Umbilical cord (tissue), 2 donors: ENCODE measurements at places on chromosomes 3 and 15. TPM values are rescaled to one million over a fixed set of nuclear protein-coding genes. Genes with fewer than 3 reads are reported as not detected.

GRCh38 chr3:11291808-11292207 is 19.6 kb downstream of the ATG7 start:
- no peak for DNase-seq

DNA sequence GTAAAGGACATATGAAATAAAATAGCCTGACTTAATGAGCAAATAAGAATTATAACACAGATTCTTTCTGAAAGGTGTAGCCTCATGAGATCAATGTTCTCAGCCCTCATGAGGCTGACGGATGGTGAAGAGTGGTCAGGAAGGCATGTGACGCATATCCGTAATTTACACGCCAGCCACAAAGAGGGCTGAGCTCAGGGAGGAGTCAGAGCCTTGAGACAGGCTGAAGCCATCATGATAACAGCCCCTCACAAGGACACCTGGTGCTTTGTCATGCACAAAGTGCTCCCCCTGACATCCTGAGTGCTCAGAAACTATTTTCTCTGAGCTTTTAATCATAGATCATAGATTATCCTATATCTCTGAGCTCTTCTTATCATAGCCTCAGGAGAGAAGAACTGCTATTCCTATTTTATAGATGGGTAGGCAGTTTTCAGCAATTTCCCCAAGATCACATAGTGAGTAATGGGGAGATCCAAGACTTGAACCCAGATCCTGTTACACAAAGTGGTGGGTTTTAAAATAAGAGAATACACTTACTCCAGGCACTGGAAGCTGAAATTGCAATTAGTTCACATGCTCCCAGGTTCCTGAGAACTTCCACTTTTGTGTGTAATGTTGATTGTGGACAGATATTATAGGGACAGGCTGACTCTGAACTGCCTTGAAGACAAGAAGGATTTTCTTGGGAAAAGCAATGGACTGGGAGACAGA is 267.1 kb downstream of the RPLP1 start:
- DNase-seq = no peak

DNA sequence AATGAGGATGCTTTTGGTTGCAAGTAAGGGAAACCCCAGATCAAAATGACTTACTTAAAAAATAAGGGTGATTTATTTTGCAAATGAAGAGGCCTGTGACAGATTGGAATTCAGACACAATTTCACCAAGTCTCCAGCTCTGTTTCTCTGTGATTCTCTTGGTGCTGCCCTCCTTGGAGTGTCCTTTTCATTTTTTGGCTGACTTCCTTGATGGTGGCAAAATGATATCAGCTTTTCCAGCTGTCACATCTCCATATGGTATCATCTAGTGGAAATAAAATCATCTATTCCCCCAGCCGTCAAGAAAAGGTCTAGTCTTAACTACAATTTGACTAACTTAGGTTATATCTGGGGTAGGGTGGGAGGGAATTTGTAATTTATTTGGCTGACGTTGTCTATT is 68.5 kb upstream of the SLC25A26 start:
- no peak for DNase-seq

- peak; percentile 64 for DNase-seq
Observed at GRCh38 chr3:169218314-169218983, 445.1 kb downstream of the MECOM start.

GRCh38 chr3:97793420-97794019 is 28.3 kb upstream of the CRYBG3 start:
- DNase-seq = peak; percentile 59

Gene ATP13A5
- 12.0 TPM for total RNA-seq

GRCh38 chr15:52661909-52662308 is 17.3 kb downstream of the ATOSA start:
- no peak for DNase-seq

Gene TMEM45A
- 178 TPM for total RNA-seq

DNA sequence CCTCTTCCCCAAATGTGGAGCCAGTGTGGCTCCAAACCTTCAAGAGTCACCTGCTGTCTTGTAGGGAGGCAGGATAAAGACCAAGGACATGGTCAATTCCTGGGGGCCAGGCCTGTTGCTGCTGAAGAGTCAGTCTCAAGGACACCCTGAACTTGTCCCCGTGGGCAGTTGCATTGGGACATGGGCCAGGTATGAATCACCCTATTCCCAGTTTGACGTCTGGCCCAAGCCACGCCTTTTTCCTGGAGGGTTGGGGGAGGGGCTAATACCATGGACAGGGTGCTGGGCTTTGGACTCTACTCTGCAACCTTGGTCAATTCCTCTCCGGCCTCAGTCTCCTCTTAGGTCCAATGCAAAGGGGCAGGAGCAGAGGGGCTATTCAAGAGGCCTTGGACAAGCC is 10.4 kb downstream of the ATP2B2 start:
- DNase-seq = no peak

Gene TBCCD1
- total RNA-seq = 6.3 TPM

DNA sequence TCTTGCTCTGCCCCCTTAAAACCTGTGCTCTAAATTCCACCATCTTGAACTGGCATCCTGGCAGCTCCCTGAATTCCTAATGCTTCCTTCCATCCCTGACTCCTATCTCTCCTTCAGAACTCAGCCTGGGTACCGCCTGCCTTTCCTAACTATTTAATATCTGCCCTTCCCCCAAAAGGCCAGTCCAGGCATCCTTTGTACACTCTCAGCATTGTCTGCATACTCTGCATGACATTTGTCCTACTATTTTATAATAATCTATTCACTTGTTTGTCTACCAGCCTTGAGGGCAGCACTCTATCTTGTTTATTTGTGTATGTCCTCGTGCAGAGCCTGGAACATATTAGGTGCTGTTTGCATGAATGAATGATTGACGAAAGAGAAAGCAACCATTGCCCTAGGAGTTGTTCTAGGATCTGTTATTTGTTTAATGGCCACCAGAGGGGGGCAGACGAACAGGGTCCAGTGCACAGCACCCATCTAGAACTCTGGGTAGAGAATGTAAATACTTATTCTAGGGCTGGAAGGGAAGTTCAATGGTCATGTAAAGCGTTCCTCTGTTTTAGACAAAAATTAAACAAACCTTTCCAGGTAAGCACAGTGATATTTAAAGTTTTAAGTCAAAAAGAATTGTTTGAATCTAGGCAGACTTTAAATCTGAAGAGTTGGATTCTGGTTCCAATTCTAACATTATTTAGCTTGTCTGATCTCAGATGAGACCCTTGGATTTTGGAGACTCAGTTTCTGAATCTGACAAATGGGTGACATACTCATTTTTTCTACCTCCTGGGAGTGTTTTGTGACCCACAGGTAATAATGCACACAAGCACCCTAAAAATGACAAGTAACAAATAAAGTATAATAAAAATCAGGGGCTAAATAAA is 125.8 kb upstream of the GALNT15 start:
- peak; percentile 74 for DNase-seq

Gene FBLN2
- total RNA-seq = 309 TPM

- no peak for DNase-seq
Observed at GRCh38 chr3:128784843-128785242, 58.9 kb downstream of the RAB7A start.

Gene CXCR6
- 2.2 TPM for total RNA-seq

DNA sequence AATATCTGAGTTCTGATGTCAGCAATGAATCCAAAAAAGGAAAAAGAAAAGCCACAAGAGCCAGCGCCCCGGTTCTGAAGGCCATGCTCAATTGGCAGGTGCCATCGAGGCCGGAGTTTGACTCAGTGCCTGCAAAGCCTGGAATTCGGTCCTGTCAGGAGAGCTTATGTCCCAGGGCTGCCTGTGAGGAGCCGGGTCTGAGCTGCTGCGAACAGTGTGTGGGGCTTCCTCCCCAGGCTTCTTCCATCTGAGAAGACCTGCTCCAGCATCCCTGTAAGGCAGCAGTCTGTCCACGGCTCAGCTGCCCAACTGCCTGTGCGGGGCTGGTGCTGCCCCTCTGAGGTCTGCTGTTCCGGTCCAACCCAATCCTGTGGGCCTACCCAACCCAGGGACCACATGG is 46.1 kb downstream of the ROPN1B start:
- DNase-seq = no peak

Gene GOLGA6A
- total RNA-seq = 2.6 TPM

Gene CFAP100
- total RNA-seq = 3.4 TPM

Gene SLC2A2
- 0.72 TPM for total RNA-seq

Gene RGMA
- 0.48 TPM for total RNA-seq

Gene SYNPR
- 9.9 TPM for total RNA-seq

- no peak for DNase-seq
Observed at GRCh38 chr3:15578289-15578867, 23.0 kb downstream of the HACL1 start.

DNA sequence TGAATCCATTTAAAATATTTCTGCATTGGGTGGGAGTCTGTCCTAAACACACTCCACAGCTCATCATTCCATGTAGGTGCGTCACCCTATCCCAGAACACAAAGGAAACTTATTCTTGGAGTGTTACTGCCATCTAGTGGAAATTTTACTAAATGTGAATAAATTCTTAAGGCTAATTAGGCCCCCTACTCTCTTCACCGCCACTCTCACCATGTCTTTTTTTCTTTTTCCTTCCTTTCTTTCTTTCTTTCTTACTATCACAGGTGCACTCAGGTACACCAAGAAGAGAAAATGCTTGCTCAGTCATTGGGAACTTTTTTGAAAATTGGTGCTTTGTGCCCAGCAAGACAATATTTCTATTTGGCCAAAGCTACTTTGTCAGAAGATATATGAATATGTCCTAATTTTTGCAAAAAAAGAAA is 26.4 kb upstream of the ATP8B4 start:
- peak; percentile 91 for DNase-seq
